Activated CD8-positive, alpha-beta memory T cell treated with anti-CD3 and anti-CD28 coated beads for 1 hour (primary cell): ENCODE measurements at places on chromosomes 5 and 9.

- DNase-seq: no peak
Observed at GRCh38 chr5:78508186-78508765, 140.3 kb downstream of the LHFPL2 start.

DNA sequence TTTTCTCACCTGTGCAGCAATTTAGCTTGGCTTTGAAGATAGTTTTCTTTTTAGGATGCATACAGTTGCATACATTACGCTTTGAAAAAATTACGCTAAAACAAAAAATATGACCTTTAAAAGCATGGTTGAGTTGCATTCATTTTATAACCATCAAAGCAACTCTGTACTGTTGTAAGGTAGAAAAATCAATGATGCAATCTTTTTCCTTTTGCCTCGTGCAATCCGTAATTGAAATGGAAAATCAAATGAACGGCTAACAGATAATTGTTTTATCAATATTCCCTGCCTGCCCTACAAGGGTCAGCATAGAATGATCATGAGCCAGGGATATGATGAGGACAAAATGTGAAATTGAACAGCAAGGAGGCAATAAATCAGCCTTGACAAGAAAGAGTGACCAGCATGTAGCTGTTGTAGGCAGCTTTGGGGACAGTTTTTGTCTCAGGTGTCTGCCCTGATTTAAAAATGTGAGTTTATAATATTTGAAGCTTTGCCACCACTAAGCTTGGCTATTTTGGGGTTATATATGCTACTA is 98.2 kb downstream of the PBX3 start:
- DNase-seq: no peak

GRCh38 chr5:55134053-55134722 is 25.8 kb upstream of the GPX8 start:
- DNase-seq: no peak

- no peak for DNase-seq
Observed at GRCh38 chr9:35998333-35998732, 38.4 kb upstream of the RECK start.

DNA sequence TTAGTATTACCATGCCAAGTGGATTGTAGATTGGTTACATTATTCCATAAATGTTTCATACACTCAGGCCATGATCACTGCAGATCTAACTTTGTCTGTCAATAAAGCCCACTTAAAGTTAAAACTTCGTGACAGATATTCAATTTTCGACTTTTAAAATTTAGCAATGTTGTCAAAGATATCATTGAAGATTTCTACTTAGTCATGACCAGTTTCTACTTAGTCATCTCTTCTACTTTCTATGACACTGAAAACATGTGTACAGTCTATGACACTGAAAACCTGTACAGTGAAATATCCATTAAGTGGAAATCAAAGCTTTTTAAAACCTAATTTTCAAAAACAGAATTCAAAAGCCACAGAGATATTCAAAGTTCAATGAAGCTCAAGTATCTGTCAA is 258.2 kb downstream of the MCTP1 start:
- DNase-seq: no peak
